Stimulated activated CD4-positive, alpha-beta T cell treated with anti-CD3 and anti-CD28 coated beads, Interleukin-1b, Interleukin-23, amount 100 ng/mL, for 24 hours (primary cell): ENCODE measurements at places on chromosomes 5 and 9.

DNA sequence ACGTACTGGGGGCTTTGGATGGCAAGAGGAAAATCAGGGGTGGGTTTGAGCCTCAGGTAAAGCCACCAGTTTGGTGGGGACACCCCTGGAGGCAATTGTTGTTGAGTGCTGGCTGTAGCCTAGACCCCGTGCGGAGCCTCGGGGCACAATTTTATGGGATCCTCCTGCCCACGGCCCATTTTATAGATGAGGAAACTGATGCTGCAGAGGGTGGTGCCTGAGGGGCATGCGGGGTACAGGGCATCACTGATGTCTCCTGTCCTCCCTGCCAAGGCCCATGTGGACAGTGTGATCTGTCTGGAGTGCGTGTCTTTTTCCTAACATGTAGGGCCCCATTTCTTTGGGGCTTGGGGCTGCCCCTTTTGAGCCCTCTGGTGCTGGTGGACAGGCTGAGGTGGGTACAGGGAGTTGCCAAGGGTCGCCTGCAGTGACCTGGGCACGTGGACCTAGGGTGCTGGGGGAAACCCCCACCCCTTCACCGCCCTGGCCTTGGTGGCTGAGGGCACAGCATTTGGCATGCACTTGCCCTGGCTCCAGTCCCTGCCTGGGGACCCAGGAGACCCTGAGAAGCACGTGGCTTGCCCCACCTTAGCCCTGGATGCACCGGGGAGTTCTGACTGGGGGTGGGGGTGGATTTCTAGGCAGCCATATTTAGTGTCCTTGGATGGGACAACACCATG is 22.1 kb downstream of the WNK2 start:
- no peak for DNase-seq

- no peak for DNase-seq
These were observed 561.1 kb upstream of the DAP start for GRCh38 chr5:11322133-11322532.

GRCh38 chr9:103277240-103277639 is 282.1 kb downstream of the CYLC2 start:
- no peak for DNase-seq

- no peak for DNase-seq
These were observed 9.6 kb upstream of the SLC30A5 start for GRCh38 chr5:69084195-69084594.

- no peak for DNase-seq
These were observed 113.1 kb upstream of the NIPBL start for GRCh38 chr5:36763454-36763853.

DNA sequence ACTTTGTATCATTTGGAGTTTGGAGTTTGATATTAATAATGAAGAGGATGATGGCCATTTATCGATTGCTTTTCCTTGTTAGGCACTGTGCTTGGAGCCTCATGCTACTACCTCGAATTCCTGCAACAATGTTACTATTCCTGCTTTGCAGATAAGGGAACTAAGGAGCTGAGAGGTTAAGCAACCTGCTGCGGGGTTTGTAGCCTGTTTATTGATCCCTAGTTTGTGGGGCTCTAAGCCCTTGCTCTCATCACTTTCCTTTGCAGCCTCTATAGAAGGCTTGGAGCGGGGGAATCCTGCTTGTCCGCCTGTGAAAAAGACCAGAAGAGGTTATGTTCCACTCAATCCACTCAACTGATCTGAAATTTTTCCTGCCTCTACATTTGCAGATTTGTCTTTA is 15.8 kb downstream of the ARHGEF28 start:
- no peak for DNase-seq
